ENCODE measurements at places on chromosomes 5 and 9.

DNA sequence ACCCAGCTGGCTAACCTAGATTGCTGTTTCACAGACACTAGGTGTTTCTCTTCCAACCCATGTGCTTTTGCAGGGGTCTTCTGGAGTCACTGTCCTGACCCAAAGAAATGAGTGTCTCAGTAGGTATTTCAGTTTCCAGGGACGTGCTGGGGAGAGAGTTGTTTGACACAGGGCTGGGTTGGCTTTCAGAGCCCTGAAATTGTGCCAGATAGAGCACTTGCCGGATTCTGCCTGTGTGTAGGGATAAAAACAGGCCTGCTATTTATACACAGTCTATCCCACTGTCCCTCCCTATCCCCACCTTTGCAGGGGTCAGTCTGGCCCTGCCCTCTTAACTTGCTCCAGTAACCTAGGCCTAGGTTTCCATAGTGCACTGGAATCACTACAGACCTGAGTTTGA, 957 bp upstream of the HBEGF start:
- no peak for DNase-seq

GRCh38 chr5:115070737-115071136, 99.0 kb downstream of the TRIM36 start:
- DNase-seq, result no peak

- DNase-seq, result no peak
Observed at GRCh38 chr9:83656952-83657351, 34.0 kb downstream of the IDNK start.

DNA sequence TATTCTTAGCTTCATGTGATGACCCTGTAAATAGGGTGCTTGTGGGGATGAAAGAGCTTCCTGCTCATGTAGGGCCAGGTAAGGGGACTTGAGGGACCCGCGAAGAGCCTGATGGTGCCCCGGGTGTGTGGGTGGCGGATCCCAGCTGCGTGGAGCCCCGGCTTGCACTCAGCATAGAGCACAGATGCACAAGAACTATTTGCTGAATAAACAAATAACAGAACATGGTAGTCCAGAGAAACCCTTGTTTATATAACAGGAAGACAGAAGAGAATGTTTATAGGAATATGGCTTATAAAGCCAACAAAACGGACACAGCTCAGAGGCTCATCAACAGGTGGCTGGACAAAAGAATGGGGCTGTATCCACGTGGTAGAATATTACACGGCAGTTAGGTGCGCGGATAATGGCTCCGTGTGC, 106.9 kb upstream of the COL5A1 start:
- DNase-seq, result no peak

GRCh38 chr9:137171149-137171900, 531 bp downstream of the TMEM210 start:
- no peak for DNase-seq

- no peak for DNase-seq
Observed at GRCh38 chr9:96161819-96162218, 140.2 kb downstream of the HSD17B3 start.

GRCh38 chr9:94675008-94675881, 35.9 kb upstream of the FBP1 start:
- no peak for DNase-seq

GRCh38 chr9:17648516-17648915, 69.7 kb downstream of the SH3GL2 start:
- DNase-seq, result no peak

DNA sequence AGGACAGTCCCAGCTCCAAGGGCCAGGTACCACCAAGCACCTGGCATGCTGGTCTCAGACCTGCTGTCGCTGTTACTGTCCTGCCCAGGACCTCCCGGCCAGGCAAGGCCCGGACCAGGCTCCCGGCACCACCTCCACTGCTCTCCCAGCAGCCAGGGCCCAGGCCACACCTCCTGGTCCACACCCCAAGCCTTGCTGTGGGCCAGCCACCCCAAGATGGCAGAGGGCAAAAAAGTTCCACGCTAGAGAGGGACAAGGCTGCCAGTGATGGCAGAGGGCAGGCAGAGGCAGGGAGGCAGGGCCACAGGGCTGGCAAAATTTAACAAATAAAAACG, 1.1 kb downstream of the DNLZ start:
- DNase-seq, result no peak

DNA sequence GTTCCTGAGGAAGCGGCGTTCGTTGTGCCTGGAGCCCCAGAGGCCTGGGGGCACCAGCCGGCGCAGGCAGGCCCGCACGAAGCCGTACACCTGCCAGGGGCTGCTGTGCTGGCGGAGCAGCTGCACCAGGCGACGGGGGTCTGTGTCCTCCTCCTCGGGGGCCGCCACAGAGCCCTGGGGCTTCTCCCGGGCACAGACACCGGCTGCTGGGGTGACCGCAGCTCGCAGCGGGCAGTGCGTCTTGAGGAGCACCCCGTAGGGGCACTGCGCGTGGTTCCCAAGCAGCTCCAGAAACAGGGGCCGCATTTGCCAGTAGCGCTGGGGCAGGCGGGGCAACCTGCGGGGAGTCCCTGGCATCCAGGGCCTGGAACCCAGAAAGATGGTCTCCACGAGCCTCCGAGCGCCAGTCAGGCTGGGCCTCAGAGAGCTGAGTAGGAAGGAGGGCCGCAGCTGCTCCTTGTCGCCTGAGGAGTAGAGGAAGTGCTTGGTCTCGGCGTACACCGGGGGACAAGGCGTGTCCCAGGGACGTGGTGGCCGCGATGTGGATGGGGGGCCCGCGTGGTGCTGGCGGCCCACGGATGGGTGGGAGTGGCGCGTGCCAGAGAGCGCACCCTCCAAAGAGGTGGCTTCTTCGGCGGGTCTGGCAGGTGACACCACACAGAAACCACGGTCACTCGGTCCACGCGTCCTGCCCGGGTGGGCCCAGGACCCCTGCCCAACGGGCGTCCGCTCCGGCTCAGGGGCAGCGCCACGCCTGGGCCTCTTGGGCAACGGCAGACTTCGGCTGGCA, 1.3 kb downstream of the TERT start:
- DNase-seq, result no peak

All from stimulated activated CD8-positive, alpha-beta memory T cell treated with anti-CD3 and anti-CD28 coated beads, Interleukin-7, amount 100 ng/mL, for 1 hour (primary cell).